ENCODE measurements at places on chromosomes 16 and 17. TPM values are rescaled to one million over a fixed set of nuclear protein-coding genes. Genes with fewer than 3 reads are reported as not detected.
A peak's percentile ranks its signal among the peaks of the same experiment; 100 is the strongest.

- no peak for DNase-seq
Observed at GRCh38 chr17:41392278-41392677, 5.1 kb downstream of the KRT31 start.

DNA sequence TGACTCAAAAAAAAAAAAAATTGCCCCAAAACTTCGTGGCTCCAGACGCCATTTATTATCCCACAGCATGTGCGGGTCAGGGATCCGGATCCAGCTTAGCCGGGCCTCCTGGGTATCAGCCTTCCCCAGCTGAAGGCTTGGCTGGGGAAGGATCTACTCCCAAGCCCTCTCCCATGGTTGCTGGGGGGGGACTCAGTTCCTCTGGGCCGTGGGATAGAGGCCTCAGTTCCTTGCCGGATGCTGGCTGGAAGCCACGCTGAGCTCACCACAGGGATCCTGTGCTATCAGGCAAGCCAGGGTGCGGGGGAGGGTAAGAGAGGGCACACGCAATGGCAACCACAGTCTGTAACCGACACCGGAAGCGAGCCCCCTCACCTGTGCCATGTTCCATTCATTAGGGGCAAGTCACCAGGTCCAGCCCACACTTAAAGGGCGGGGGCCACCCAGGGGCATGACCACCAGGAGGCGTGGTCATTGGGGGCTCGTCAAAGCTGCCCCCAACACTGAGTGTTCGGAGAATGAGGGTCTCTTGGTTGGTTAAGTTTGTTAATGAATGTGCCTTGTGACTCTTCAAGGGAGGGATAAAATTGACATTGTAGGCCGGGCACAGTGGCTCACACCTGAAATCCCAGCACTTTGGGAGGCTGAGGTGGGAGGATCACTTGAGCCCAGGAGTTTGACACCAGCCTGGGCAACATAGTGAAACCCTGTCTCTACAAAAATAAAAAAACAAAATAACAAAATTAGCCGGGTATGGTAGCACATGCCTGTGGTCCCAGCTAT lies 210.0 kb upstream of the GSE1 start:
- DNase-seq: peak; percentile 89

- DNase-seq: no peak
Observed at GRCh38 chr16:87847467-87847784, 21.9 kb downstream of the SLC7A5 start.

GRCh38 chr17:13702266-13702665 lies 100.5 kb upstream of the HS3ST3A1 start:
- DNase-seq: no peak

DNA sequence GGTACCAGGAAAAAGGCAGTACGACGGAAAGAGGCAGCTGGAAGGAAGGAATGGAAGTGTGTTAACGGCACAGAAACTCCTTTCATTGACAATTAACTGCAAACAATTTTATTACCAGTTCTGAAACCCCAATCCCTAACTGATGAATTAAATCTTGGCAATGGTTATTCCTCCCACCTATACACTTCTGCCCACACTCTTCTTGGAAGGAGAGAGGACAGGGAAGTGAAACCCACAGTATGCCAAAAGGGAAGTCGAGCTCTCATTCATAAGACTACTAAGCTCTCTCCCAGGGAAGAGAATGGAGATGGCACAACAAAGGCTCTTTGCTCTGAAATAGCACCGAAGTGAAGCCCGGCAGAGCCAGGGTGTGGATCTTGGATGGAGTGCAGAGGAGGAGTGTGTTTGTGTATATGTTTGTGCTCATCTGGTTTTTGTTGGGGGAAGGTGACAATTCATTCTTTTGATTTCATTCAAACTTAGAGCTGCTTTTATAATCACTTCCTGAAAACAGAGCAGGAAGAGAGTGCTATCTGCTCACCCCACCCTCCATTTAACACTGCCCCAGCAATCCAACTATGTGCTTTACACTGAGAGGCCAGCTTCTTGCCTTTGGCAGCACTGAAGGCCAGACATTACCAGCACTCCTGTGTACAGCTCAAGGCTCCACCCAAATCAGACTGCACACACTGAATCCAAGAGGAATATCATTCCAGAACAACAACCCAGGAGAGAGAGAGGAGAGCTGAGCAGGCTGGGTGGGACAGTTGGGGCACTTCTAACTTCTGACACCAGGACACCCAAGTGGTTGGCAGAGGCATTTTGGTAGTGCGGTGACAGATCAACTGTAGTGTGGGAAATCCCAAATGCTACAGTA lies 68.7 kb downstream of the HIC1 start:
- DNase-seq: peak; percentile 38

- DNase-seq: no peak
Observed at GRCh38 chr17:13619462-13619861, 17.7 kb upstream of the HS3ST3A1 start.

- no peak for DNase-seq
Observed at GRCh38 chr17:70624211-70624610, 454.9 kb downstream of the KCNJ2 start.

DNA sequence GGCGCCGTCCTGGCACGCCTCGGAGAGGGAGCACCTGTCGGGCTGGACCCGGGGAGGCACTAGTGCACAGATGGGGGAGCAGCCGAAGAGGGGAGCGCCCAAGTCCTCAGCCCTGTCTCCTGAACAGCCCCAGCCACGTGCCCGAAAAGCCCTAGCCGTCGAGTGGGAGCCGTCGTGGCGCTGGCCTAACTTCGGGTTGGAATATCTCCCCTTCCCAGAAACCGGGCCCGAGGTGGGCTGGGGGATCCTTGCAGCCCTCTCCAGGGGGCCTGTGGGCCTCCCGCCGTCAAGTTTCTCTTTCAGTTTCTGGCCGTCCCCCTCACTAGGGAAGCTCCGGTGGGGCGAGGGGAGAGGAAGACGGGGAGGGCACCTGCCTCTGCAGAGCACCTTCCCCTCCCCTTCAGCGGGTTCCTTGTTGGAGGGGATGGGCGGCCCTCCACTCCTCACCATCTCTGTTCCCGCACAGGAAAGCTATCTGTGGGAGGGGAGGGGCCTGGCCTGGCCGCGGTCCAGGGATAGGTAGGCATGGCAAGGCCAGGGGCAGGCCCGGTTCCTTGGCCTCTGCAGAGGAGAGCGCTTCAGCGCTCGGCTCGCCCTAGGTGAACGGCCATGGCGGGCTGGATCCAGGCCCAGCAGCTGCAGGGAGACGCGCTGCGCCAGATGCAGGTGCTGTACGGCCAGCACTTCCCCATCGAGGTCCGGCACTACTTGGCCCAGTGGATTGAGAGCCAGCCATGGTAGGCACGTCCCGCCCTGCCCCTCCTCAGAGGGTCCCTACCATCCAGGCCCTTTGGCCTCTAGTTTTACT lies 709 bp downstream of the STAT5A start:
- DNase-seq: peak; percentile 80

GRCh38 chr17:41513168-41513547 lies 5.5 kb downstream of the KRT15 start:
- DNase-seq: no peak

DNA sequence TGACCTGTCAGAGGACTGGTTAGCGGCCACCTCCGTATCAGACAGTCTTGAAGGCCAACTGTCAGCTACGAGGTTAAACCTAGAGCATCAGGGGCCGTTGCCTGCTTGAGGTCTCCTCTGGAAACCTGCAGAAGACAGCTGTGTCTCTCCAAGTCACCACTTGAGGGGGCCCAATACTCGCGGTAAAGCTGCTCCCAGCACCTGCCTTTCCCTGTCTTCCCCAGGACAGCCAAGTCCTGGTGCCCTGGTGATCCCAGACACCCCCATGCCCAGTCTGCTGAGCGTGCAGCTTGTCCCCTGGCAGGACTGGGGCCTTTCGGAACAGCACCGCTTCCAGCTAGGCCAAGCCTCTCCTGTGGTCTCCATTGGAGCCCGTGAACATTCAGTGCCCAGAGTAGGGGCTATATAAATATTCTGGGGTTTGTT lies 80.1 kb downstream of the DNAH17 start:
- DNase-seq: peak; percentile 66

DNA sequence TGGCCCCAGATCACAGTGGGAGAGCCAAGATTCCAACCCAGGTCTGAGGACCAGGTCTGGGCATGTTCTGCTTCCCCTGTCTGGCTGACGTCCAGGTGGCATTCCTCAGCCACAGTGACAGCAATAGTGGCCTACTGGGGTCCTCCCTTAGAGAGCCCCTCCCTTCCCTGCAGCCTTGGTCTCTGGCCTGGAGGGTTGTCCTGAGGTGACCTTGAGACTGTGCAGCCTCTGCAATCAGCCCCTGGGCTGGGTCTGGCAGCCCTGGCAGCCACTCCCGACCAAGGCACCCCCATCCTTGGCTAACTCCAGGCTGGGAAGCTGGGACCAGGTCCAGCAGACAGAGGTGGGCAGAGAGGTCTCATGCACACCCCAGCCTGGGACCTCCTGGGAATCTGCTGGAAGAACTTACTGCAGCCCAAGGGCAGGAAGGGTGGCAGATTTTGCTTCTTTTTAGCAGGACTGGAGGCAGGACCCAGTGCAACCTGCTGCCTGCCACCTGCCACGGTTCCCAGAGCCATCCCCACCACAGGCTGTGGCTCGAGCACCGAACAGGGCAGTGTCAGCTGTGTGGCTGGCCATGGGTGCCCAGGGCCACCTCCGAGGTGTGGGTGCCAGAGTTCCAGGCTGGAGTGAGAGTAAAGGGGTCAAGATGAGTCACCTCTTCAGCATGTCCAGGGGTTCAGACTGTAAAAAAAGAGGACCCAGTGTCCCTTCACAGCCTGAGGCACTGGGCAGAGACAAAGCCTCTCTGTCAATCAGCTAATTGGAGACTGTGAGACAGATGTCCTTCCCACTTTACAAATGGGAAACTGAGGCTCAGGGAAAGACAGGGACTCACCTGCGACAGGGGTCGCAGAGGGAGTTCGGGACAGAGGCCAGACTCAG lies 12.6 kb downstream of the GRB7 start:
- no peak for DNase-seq

GRCh38 chr17:81129711-81130367 lies 35.5 kb upstream of the PVALEF start:
- no peak for DNase-seq

- DNase-seq: no peak
Observed at GRCh38 chr16:50202926-50203624, 50.0 kb downstream of the TENT4B start.

DNA sequence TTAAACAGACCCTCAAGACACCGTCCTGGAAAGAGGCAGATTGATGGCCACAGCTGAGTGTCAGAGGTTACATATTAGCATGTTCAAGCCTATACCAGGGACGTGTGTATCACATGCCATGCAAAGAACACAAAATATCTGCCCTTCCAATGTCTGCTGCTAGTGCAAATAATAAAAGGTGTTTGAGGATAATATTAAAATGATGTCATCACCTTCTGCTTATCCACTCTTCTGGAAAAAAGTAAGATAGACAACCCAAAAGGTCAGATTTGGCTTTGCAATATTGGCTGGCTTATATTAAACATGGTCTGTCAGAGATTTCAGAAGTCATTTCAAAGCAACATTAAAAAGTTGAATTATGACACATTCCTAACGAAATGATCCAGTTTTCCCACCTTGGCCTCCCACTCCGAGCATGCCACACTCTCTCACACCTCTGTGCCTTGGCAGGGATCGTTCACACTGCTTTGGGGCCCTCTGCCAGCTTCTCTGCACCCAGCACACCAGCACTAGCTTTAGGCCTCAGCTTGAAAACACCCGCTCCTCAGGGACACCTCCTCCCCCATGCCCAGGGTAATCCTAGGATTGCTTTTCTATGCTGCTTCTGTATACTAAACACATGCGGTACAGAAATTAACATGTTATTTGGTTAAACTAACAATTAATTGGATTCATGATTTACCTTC lies 248.2 kb downstream of the NTN1 start:
- DNase-seq: no peak

GRCh38 chr17:35243561-35244340 lies 879 bp downstream of the SLFN5 start:
- peak; percentile 59 for DNase-seq

- DNase-seq: no peak
Observed at GRCh38 chr16:58028541-58029070, 3.1 kb downstream of the MMP15 start.

GRCh38 chr17:62950067-62950466 lies 16.0 kb upstream of the TANC2 start:
- DNase-seq: peak; percentile 79

GRCh38 chr17:9974448-9975381 lies 69.6 kb upstream of the RCVRN start:
- DNase-seq: no peak

- DNase-seq: no peak
Observed at GRCh38 chr16:81279392-81279791, 35.4 kb upstream of the GAN start.

DNA sequence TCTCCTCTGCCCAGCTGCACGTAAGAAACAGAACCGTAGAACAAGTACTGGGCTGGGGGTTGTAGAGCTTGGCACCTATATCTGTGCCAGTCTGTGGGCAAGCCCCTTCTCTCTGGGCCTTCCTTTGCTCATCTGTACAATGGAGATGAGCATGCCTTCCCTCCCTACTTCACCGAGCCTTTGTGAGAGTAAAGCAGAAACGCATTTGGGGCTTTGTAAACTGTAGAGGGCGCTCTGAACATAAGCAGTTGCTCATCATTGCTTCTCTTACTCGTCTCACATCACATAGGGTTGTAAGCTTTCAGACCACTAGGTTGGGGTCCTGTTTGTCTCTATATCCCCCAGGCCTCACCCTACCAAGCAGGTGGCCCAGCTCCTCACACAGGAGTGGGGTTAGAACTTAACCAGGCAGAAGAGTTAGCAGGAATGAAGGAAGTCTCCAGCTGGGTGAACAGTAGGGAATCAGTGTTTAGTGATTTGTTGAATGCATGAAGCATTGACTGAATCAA lies 15.1 kb downstream of the SAMD14 start:
- no peak for DNase-seq

GRCh38 chr16:3193221-3194212 lies 5.5 kb downstream of the OR1F1 start:
- DNase-seq: no peak

DNA sequence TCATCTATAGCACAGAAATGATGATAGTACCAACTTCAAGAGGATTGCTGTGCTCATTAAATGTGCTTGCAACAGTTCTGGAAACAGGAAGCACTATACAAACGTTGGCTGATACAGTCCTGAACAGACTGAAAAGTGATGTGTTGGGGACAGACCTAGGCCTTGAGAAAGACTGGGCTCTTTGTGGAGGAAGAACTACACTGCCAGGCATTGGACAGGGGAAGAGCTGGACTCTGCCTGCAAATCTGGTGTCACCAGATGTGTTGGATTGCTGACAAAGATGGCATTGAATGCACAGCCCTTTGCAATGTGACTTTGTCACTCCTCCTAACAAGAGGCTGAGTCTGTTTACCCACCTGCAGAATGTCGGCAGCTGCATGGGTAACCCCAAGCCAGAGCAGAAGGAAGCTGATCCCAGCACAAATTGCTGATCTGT lies 12.4 kb upstream of the ST6GALNAC2 start:
- DNase-seq: no peak

- DNase-seq: no peak
Observed at GRCh38 chr16:54455030-54455725, 168.6 kb upstream of the IRX3 start.

DNA sequence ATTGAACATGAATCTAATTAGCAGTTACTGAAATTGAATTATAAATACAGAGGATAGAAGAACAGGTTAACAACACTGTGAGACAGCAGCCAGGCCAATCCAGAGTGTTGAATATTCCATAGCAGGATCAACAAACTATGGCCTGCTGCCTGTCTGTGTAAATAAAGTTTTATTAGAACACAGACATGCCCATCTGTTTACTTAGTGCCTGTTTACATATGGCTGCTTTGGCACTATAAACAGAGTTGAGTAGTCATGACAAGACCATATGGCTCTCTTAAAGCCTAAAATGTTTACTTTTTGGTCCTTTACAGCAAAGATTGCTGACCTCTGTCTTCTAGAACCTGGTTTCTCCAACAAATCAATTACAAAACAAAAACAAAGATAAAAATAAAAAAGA lies 115.4 kb upstream of the CDC42EP4 start:
- no peak for DNase-seq

The ZNF646 gene
- 9.0 TPM for total RNA-seq

The CTF1 gene
- total RNA-seq: 8.5 TPM

The CDH16 gene
- total RNA-seq: 0.74 TPM

The TBX6 gene
- total RNA-seq: 1.2 TPM

The OSGIN1 gene
- total RNA-seq: 2.4 TPM

Measured in right cardiac atrium (tissue), 5 donors.